ENCODE measurements at places on chromosomes 7 and 10. TPM values are rescaled to one million over a fixed set of nuclear protein-coding genes. Genes with fewer than 3 reads are reported as not detected.

Gene SPRN
- not detected for total RNA-seq

DNA sequence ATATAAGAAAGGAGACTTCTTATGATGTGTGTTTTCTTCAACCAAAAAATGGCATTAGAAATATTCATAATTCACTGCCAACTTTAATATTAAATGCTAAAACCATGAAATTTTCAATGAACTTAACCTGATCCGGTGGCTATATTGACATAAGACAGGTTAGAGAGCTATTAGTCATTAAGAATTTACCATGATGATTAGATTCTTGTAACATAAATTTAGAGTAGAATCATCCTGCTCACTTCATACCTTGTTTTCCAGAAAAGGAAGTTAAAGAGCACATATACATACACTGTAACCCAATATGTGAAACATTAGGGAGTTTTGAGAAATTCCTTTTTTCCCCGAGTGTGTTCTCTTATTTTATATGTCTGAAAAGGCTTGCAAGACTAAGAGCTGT, 430.3 kb upstream of the SEMA3A start:
- no peak for DNase-seq

Gene KCNMA1
- total RNA-seq, result 2.0 TPM

Gene CDK14
- total RNA-seq, result 25.7 TPM

DNA sequence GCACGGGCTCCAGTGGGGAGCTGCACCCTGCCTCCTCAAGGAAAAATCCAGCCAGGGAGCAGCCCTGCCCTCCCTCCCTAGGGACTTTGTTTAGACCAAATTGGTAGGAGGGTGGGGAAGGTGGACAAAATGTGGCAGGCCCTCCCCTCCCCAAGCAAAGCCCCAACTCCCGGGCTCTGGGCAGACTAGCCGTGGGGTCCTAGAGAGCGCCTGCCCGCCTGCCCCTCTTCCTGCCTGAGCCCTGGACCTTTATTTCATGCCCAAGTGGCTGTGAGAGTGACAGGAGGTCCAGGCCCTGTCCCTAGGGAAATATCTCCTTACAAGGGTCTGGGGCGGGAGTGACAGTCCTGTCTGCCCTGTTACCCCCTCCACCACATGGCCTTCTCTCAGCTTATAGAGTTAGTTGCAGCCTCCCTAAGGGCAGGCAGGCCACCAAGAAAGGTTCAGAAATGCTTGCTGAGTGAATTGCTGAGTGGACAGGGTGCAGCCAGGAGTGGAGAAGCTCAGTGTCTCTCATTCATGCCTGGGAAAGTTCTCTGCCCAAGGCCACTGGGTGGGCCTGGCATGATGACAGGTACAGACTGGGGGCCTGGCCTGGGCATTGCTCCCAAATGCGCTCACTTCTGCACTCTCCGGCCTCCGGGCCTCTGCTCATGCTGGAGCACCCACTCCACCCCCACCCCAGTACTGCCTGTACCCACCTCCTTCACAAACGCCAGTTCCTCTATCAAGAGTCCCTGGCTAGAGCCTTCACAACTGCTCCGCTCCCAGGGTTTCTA, 25.2 kb downstream of the DNAJB12 start:
- DNase-seq, result no peak

DNA sequence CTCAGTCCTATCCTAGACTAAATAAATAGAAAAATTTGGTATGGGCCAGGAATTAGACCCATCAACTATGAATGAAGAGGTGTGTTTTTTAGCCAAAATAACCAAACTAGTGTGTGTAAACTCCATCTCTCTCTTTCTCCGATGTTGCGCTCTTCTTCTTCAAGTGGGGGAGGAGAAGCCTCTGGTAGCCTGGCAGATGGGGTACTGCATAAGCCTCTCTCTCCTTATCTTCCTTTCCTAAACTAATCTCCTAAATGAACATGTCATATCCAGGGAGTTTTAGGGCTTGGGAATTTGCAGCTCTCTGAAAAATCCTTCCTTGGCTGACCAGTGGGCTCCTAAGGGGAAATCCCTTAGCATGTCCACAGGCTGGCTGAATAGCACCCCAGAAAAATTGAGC, 56.3 kb upstream of the RAPGEF5 start:
- DNase-seq, result no peak

- DNase-seq, result no peak
These were observed 55.6 kb upstream of the PNLIP start for GRCh38 chr10:116490028-116490662.

DNA sequence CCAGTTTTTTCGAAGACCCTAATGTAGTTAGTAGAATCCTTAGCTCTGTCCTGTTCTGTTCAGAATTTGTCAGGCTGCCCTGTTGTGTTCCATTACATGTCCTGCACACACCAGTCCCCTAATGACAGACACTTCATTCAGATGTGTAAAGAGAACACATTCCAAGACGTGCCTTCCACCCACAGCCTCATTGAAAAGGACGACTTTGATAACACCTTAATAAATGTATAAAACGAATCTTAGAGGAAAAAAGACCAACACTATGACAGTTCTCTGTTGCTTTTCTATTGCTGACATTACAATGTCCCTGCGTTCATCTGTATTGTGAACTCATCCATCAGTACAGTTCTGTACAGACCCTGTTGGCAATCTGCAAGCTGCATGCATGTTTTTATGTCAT, 3.5 kb downstream of the LRRTM3 start:
- no peak for DNase-seq

Gene CLRN3
- total RNA-seq, result not detected

DNA sequence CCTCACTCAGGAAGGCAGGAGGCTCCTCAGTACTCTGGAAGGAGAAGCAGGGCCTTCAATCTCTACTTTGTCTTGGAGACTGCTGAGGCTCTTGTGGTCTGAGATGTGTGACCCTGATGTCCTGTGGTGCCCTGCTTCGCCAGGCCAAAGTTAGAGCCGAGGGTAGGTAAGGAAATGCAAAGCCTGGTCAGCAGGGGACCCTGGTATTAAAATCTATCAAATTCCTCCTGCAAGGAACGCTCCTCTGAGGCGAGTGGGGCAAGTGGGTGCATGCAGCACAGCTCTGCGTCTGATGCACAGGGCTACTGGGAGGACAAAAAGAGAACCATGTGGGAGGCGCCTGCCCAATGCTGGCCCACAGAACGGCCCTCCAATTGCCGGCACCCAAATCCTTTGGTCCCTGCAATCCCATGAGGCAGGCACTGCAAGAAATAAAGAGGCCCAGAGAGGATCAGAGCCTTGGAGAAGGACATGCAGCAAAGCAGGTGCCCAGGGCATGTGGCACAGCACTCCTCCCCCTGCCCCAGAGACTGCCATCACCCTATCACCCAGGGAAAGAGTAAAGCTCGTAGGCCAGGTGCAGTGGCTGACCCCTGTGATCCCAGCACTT, 23.1 kb upstream of the ZMIZ1 start:
- DNase-seq, result peak; percentile 57

DNA sequence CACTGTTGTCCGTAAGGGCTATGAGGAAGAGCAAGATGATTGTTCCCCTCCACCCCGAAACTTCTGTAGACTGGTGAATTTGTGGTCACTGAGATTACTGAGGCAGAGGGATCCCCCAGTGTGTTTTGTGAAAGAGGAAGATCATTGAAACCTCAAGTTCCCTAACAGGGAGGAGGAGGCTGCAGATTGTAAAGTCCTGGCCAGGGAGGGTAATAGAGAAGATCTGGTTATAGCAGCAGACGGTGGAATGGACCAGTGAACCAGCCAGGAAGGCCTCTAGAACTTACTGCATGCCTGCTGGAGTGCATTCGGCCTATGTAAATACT, 31.1 kb downstream of the LMTK2 start:
- no peak for DNase-seq

Gene MAPK8
- 34.1 TPM for total RNA-seq

GRCh38 chr10:70274643-70275042, 9.2 kb downstream of the NPFFR1 start:
- DNase-seq, result no peak

Gene NPC1L1
- 0.19 TPM for total RNA-seq

Gene CAMK1D
- 3.2 TPM for total RNA-seq

DNA sequence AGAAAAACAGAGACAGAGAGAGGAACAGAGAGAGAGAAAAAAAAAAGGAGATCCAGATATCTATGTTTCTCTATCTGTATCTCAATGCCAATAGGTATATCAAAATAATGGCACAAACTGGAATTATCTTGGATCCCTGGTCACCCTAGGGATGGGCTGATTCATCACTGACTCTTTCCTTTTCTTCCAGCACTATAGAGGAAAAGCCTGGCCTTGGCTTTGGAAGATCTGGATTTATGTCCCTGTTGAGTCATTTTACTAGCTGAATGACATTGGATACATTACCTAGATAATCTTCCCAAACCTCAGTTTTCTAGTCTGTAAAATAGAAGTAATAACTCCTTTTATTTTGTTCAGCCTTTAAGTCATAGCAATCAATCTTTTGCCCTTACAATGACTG, 152.8 kb upstream of the GDF10 start:
- no peak for DNase-seq

DNA sequence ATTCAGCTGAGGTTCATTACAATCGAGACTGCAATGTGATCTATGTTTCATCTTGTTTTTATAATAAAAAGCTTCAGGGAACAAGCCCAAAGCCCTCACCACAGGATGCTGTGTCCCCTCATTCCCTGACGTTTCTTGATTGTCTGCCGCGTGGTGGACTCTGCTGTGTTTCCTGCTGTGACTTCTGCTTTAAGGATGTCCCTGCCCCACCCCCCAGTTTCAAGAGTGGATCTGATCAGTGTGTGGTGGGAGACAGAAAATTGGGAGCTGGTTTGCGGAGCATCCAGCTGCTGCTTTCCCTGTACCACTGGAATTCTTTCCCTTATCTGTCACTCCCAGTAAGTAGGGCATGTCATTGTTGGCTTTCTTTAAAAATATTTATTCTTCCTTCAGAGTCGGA, 86.2 kb downstream of the CREM start:
- no peak for DNase-seq

Gene GPR15LG
- not detected for total RNA-seq

DNA sequence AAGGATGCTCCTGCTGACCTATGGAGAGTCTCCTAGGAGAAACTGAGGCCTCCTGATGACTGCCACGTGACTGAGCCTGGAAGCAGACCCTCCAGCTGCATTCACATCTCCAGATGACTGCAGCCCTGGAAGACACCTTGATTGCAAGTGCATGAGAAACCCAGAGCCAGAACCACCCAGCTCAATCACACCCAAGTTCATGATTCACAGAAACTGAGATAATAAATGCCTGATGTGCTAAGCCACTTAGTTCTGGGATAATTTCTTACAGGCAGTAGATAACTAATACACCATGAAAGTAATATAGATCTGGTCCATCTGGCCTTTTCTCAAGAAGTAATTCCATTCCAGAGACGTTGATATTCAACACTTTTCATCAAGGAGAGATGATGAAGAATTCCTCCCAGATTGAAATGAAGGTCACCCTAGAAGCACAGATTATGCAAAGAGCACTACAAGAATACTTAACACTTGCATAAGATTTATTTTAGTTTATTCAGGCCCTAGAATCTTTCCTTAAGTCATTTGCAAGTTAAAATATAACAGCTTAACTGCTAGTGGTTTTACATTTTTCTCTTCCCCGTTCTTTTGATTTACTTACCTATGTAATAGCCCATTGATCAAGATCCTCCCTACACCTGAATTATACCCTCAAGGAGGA, 208.2 kb upstream of the INHBA start:
- DNase-seq, result no peak

GRCh38 chr10:13759168-13759567, 172.4 kb downstream of the PRPF18 start:
- no peak for DNase-seq

DNA sequence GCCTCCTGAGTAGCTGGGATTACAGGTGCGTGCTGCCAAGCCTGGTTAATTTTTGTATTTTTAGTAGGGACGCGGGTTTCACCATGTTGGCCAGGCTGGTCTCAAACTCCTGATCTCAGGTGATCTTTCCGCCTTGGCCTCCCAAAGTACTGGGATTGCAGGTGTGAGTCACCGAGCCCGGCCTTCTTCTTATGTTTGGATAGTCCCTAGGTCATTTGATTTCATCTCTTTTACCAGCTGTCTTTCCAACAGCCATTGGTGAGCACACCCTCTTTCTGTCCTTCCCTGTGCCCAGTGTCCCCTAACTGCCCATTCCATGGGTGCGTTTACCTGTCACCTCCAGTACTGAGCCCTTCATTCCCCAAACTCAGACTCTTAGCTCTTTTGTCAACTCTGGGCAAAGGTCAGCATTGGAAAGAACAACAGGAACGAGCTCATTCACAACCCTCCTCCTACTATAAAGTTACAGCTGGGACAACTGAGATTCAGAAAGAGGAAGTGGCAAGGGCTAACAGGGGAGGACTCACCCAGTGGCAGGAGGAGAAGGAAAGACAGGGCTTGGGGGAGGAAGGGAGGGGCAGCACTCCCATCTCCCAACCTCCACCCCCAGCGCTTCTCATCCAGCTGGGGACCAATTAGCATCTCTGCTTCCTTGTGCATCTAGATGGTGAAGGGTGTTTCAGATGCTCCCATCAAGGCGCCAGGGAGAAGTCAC, 5.6 kb downstream of the SSC4D start:
- DNase-seq, result no peak

GRCh38 chr10:1524540-1524939, 212.8 kb downstream of the ADARB2 start:
- DNase-seq, result peak; percentile 4

DNA sequence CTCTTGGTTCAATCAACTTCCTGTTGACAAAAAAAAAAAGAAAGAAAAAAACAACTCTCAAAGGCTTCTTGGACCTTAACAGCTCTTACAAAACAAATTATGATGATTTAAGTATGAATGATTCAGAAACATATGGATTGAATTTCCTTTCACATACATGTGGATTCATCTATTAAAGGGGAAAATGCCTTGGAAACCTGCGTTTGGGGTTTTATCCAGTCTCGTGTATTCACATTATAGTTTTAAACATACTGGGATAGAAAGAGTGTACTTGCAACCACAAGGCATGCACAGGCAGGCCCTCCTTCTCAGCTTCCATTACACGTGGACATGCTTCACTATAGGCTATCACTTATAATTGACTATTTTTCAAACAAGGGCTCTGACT, 286.7 kb downstream of the INHBA start:
- no peak for DNase-seq

Gene RNF133
- total RNA-seq, result 0.43 TPM

Gene LIPJ
- not detected for total RNA-seq

GRCh38 chr7:105839266-105839665, 37.1 kb downstream of the ATXN7L1 start:
- no peak for DNase-seq

- no peak for DNase-seq
These were observed 167.0 kb upstream of the CDK1 start for GRCh38 chr10:60611291-60611747.

DNA sequence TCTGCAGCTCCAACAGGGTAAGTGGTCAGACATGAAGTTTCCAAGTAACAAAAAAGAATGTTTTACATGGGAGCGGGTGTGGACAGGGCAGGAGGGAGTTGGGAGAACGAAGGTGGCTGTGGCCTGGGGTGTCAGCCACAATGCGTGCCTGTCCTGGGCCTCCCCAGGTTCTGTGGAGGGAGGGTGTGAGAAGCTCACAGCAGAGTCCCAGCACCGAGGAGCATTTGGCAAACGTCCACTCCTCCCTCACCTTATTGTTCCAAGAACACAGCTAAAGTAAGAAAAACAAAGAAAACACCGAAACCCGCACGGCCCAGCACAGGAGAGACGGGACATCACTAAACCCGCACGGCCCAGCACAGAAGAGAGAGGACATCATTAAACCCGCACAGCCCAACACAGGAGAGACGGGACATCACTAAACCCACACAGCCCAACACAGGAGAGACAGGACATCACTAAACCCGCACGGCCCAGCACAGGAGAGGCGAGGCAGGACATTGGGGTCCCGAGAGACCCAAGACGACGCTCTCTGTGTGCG, 226.4 kb downstream of the MAD1L1 start:
- peak; percentile 68 for DNase-seq

Data from cardiac septum (tissue), 1 donor.